ENCODE measurements at places on chromosomes 3 and 15. TPM values are rescaled to one million over a fixed set of nuclear protein-coding genes. Genes with fewer than 3 reads are reported as not detected.

GRCh38 chr3:134328147-134328591 lies 46.1 kb downstream of the AMOTL2 start:
- DNase-seq = no peak
- H3K27me3 ChIP-seq = no peaks in the 10 kb centered on the region
- H3K36me3 ChIP-seq = no peaks in the 10 kb centered on the region
- no peak overlapping the region for H3K27ac ChIP-seq

- no peaks in the 10 kb centered on the region for H3K27me3 ChIP-seq
- H3K4me3 ChIP-seq = no peak overlapping the region
- H3K4me1 ChIP-seq = no peaks in the 10 kb centered on the region
- no peak overlapping the region for H3K27ac ChIP-seq
These were observed 100.1 kb downstream of the VGLL3 start for GRCh38 chr3:86890741-86891396.

DNA sequence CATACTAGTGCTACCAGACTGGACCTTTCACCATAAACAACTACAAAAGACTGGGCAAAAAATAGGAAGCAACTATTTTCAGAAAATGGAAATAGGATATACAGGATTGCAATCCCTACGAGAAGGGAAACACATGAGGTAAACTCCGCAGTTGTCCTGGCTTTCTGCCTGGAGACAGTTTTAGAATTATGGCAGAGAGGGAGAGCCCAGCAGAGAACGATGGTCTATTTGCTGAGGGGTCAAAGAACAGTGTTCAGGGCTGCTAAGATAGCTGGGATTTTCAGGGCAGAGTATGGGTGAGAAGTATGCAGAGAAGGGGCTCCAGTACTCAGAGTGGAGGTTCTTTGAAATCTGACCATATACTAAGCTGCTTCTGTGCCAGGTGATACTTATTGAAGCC lies 163.4 kb downstream of the CHDH start:
- peaks cover 13% of the 10 kb centered on the region for H3K36me3 ChIP-seq
- H3K4me1 ChIP-seq = peaks cover 5% of the 10 kb centered on the region

DNA sequence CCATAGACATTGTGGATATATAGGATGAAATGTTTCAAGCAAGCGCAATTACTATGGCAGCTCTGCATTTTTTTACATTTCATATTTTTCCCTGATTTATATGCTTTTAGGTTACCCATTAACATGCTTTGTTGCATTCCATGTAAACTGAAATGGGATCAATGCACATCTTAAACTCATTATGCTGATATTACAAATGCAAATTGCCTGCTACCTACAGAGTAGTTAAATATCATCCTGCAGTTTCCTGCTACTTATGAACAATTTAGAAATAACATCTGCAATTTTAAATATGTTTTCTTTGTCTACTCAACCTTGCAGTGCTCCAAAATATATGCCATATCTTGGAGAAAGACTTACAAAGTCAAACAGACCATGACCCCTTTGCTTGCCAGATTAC lies 526.9 kb upstream of the NECTIN3 start:
- no peaks in the 10 kb centered on the region for H3K36me3 ChIP-seq
- DNase-seq = no peak
- no peaks in the 10 kb centered on the region for H3K27me3 ChIP-seq
- no peaks in the 10 kb centered on the region for H3K4me1 ChIP-seq

GRCh38 chr3:146550743-146551510 lies 6.5 kb upstream of the PLSCR1 start:
- H3K36me3 ChIP-seq = no peaks in the 10 kb centered on the region
- H3K4me1 ChIP-seq = no peaks in the 10 kb centered on the region
- H3K27ac ChIP-seq = no peak overlapping the region
- no peak overlapping the region for H3K4me3 ChIP-seq

DNA sequence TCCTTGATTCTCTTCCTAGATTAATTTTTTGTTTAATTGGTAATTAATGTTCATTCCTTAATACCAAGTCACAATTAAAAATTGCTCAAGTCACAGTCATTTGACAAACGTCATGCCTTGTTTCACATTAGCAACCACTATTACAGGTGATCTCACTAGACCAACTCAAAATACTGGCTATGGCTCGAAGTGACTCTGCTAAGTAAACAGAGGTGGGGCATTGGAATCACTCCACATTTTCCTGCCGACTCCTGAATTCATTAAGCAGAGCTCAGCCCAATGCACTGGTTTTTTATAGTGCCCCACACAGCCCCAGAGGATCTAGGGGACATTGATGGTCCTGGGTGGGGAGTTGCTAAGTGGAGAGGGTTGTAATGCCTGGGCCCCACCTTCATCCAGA lies 201.2 kb upstream of the NSMCE3 start:
- H3K4me1 ChIP-seq = no peaks in the 10 kb centered on the region
- DNase-seq = peak; percentile 61
- H3K27ac ChIP-seq = no peak overlapping the region
- no peaks in the 10 kb centered on the region for H3K27me3 ChIP-seq
- H3K36me3 ChIP-seq = no peaks in the 10 kb centered on the region
- no peak overlapping the region for H3K4me3 ChIP-seq

SOX14 gene
- polyA plus RNA-seq = not detected

DNA sequence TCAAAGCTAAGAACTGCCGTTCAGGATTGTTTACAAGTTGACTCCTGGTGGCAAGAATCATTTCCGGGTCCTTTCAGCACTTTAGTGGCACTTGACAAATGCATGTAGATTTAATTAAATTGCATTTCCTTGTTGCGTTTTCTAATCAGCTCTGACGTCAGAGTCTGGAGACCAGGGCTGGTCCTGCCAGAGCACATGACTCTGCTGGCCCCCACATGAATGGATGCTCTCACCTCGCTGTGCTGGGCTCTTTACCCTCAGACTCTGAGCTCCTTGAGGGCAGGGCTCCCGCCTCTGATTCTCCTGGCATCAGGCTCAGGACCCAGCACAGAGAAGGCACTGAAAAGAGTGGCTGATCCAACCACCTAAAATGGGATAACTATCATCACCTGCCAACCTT lies 69.4 kb downstream of the FEM1B start:
- H3K4me1 ChIP-seq = no peaks in the 10 kb centered on the region
- DNase-seq = peak; percentile 36
- H3K27me3 ChIP-seq = no peaks in the 10 kb centered on the region
- no peak overlapping the region for H3K27ac ChIP-seq

GRCh38 chr15:74540161-74540760 lies 759 bp upstream of the ARID3B start:
- H3K36me3 ChIP-seq = peaks cover 4% of the 10 kb centered on the region
- H3K4me1 ChIP-seq = peaks cover 5% of the 10 kb centered on the region
- H3K4me3 ChIP-seq = peak overlapping the region; percentile 40
- peak; percentile 58 for DNase-seq

GRCh38 chr3:138578141-138578540 lies 15.9 kb downstream of the CEP70 start:
- no peak overlapping the region for H3K27ac ChIP-seq
- peaks cover 1% of the 10 kb centered on the region for H3K36me3 ChIP-seq
- H3K27me3 ChIP-seq = no peaks in the 10 kb centered on the region
- no peaks in the 10 kb centered on the region for H3K4me1 ChIP-seq

CILP gene
- 0.72 TPM for polyA plus RNA-seq

DNA sequence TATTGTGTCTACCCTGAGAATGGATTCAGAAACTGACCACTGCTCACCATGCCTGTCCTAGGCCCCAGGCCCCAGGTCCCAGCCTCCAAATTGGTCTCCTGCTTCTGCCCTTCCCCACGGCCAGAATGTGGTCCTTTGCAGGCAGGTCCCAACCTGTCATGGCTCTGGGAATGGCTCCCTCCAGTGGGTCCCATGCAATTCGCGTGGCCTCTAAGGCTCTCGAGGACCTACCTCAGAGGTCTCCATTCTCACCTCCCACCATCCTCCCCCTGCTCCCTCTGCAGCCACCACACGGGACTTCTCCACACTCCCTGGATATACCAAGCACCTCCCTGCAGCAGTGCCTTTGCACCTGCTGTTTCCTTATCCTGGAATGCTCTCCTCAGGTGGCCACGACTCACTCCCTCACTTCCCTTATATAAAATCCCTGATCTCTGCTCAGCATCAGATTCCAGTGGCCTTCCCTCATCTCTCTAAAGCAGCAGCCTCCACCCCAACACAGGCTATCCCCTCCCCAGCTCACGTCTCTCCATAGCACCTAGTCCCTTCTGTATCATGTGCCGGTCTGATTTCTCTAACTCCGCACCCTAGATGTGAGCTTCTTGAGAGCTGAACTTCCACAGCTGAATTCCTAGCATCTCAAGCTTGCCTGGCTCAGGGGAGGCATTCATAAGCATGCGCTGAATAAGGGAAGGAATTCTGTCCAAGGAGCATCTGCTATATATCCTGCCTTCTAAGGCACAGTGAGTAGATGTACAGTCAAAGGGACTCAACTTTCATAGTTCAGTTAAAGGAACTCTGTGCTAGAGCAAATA lies 56.9 kb downstream of the ARRDC4 start:
- no peak overlapping the region for H3K27ac ChIP-seq
- DNase-seq = no peak

DNA sequence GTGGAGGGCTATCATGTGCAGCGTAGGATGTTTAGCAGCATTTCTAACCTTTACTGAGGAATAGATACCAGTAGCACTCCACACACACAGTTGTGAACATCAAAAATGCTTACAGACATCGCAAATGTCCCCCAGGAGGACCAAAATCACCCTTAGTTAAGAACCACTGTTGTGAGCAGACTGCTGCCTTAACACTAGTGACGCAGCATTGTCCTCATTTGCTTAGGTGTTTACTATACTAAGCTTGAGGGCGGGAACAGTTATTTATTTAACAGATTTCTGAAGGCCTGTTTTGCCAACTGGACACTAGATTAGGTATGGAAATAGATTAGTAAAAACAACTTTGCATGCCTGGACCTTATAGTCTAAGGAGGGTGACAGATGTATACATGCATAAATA lies 2.3 kb downstream of the PPP2R3A start:
- no peaks in the 10 kb centered on the region for H3K27me3 ChIP-seq
- H3K27ac ChIP-seq = no peak overlapping the region
- H3K36me3 ChIP-seq = no peaks in the 10 kb centered on the region
- H3K4me3 ChIP-seq = no peak overlapping the region
- no peak for DNase-seq

DNA sequence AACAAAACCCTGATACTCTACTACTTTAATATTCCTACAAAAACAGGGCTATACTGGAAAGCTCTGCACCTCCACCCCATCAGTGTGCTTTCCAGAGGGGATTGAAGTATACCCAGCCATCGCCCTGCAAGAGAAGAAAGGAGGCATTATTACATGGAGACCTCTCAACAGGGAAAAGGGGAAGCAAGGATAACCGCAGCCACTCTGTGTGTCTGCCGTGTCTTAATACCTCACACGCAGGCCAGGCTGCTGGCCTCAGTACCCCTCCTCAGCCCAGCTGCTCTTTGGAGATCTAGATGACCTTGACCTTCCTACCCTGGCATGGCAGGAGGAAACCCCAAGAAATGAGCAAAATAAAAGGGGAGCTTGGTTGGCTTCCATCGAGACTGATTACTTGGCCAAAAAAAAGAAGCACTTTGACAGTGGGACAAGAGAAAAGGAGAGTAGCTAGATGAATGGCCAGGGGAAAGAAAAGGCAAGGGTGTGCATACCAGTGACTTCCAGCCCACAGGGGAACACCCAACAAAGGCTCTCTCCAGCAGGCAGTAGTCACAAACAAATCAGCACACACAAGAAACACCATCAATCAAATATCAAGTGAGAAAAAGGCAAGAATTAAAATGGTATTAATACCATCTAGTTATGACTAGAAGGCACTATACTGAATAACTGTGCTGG lies 129.4 kb downstream of the STT3B start:
- DNase-seq = no peak
- no peaks in the 10 kb centered on the region for H3K27me3 ChIP-seq
- peaks cover 31% of the 10 kb centered on the region for H3K36me3 ChIP-seq
- no peaks in the 10 kb centered on the region for H3K4me1 ChIP-seq
- H3K4me3 ChIP-seq = no peak overlapping the region
- no peak overlapping the region for H3K27ac ChIP-seq

GRCh38 chr3:55884491-55885285 lies 397.6 kb upstream of the WNT5A start:
- H3K36me3 ChIP-seq = no peaks in the 10 kb centered on the region
- no peaks in the 10 kb centered on the region for H3K27me3 ChIP-seq
- DNase-seq = no peak
- H3K4me3 ChIP-seq = no peak overlapping the region
- no peak overlapping the region for H3K27ac ChIP-seq
- H3K4me1 ChIP-seq = no peaks in the 10 kb centered on the region

MB21D2 gene
- 4.9 TPM for polyA plus RNA-seq

DNA sequence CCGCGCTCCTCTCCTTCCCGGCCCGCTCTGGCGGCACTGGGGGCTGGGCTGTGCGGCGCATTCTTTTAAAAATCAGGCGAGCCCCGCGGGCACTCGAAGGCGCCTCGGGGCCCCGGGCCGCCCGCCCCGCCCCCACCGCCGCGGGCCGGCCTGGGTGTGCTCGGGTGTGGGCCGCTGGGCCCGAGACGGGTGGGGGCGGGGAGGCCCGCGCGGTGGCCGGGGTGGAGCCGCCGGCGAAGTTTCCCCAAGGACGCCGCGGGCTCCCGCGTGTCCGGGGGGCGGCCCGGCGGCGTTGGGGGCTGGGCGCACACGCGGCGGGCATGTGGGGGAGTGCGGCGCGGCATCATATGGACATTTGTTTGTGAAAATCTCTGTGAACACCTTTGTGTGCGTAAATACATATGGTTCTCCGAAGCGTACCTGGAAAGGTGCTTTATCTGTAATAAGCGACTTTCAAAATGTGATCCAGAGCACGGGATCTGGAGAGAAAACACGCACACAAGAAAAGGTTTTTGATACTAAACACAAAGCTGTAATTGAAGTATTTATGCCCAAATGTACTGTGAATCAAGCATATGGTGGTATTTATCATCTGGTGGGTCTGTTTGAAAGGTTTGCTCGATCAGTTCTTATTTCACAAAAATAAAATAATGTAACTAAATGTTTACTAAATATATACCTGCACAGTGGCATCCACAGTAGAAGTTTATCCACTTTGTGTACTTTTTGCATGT lies 612 bp upstream of the TBL1XR1 start:
- H3K27me3 ChIP-seq = no peaks in the 10 kb centered on the region
- no peaks in the 10 kb centered on the region for H3K36me3 ChIP-seq
- peaks cover 6% of the 10 kb centered on the region for H3K4me1 ChIP-seq
- peak overlapping the region; percentile 96 for H3K4me3 ChIP-seq
- DNase-seq = peak; percentile 89

CRYGS gene
- polyA plus RNA-seq = 2.0 TPM

- no peak for DNase-seq
- no peak overlapping the region for H3K4me3 ChIP-seq
- H3K27me3 ChIP-seq = no peaks in the 10 kb centered on the region
- no peaks in the 10 kb centered on the region for H3K36me3 ChIP-seq
These were observed 95.1 kb downstream of the ROBO1 start for GRCh38 chr3:79672731-79673130.

GRCh38 chr15:94240480-94240879 lies 9.1 kb downstream of the MCTP2 start:
- no peak overlapping the region for H3K4me3 ChIP-seq
- no peak overlapping the region for H3K27ac ChIP-seq
- H3K27me3 ChIP-seq = no peaks in the 10 kb centered on the region
- H3K36me3 ChIP-seq = no peaks in the 10 kb centered on the region
